ENCODE measurements at places on chromosomes 3 and 15.

DNA sequence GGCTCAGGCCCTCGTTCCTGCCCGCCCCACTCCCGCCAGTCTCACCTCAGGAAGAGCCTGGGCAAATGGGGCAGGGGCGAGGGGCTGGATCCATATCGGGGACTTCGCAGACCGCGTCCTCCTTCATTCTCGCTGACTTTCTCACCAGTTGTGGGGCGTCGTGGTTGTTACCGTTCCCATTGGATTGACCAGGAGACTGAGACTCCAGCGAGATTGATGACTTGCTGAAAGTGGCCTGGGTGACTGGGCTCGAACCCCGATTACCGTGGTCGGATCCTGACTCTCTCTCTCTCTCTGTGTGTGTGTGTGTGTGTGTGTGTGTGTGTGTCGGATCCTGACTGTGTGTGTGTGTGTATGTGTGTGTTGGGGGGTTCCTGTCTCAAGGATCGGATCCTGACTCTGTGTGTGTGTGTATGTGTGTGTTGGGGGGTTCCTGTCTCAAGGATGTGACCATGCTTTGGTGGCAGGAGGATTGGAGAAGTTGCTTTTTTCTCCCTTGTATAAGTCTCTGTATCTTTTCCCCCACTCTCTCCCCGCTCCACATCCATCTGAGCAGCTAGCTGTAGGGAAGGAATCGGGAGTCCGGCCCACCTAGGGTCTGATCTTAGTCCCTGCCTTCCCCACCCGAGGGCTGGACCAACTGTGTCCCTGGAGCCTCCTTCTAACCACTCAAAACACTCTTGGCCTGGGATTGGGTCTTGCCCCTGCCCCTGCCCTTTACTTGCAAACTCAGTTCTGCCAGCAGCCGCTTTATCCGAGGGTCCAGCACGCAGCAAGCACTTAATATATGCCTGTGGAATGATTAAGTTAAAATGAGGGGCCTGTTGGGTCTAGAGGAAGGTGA is 603 bp downstream of the PLEKHO2 start:
- DNase-seq: no peak

DNA sequence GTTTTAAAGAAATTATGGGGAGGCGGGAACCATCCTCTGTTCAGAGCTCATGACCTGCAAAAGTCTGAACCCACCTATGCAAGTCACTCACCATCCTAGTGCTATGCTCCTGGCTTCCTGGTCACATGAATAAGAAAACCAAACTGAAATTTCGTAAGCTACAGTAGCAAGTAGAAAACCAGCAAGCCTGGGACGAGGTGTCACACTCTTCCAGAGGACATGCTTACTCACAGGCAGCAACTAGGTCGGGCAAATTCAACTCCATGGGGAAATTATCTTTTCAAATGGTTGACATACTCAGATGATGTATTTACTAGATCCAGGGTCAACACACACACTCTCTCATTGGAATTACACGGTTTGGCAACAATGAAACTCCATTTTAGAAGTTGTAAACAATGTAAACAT is 31.3 kb downstream of the LDHAL6B start:
- DNase-seq: no peak

- no peak for DNase-seq
Observed at GRCh38 chr15:56244811-56245576, 1.3 kb upstream of the RFX7 start.

- DNase-seq: no peak
Observed at GRCh38 chr15:82803793-82804574, 1.9 kb downstream of the FSD2 start.

DNA sequence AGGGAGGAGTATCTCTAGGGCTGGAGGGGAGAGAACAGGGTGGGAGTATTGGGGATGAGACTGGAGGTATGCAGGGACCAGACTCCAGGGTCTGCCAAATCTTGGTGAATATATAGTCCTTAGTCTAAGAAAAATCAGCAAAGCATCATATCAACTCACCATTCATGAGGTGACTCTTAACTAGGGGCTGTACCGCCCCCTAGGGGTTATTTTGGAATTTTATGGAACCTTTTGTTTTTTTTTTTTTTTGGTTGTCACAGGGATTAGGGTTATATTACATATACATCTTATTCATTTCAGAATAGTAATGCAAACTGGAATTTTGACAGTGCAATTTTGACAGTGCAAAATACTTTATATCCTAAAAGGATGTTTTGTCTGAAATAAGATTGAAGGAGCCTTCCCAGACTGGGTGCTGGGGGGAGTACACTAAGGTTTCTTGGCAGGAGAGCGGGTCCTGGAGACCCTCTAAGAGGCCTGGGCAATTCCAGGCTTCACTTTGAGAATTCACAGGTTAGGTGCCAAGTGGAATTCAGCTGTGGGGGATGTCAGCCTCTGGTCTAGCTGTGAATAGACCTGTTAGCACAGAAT is 7.5 kb downstream of the CMTM7 start:
- DNase-seq: no peak

DNA sequence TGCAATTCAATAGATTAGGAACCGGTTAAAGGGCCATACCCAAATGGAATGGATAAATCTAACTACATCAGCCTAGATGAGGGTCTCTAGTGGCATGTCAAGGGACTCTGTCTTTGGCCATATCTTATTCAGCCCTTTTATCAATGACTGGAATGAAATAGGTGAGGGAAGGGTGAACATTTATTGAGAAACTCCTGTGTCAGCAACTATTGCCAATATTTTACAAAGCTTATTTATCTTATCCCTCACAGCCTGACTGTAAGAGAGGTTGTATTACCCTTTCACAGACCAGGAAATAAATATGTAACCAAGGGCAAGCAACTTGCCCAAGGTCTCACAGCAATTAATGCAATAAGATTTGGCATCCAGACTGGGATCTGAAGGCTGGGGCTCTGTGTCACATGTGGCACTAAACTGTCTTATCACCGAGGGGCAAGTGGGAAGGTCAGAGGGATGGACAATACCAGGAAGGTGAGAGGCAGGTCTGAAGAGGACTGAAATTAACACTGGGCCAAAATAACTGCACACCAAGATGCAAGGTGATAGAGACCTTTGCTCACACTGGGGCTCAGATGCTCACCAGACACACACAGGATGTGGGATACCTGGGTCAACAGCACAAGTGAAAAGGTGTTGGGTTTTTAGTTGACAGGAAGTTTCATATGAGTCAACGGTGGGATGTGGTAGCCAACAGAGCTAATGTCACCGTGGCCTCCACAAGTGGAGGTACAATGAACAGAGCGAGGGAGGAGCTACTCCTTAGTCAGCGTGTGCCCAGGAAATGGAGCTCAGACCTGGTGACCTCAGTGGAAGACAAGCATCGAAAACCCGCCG is 261.3 kb downstream of the RPLP1 start:
- DNase-seq: no peak

GRCh38 chr3:120039642-120040610 is 54.3 kb downstream of the GSK3B start:
- DNase-seq: no peak

DNA sequence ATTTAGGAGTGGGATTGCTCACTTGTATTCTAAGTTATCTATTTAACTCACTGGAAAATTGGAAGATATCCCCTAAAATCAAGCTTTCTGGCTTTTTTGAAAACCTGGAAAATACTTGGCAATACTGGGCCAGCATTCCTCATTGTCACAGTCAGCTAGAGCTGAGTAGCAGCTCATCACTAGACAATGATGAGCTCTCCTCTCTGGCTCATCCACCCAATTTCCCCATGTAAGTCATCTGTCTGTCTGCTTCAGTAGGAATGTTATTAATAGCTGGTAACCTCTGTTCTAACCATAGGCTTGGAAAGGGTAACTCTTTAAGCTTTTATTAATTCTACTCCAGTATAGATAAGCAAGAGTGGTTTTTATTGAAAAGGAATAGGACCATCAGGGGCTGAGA is 39.7 kb upstream of the PIK3R4 start:
- DNase-seq: no peak

DNA sequence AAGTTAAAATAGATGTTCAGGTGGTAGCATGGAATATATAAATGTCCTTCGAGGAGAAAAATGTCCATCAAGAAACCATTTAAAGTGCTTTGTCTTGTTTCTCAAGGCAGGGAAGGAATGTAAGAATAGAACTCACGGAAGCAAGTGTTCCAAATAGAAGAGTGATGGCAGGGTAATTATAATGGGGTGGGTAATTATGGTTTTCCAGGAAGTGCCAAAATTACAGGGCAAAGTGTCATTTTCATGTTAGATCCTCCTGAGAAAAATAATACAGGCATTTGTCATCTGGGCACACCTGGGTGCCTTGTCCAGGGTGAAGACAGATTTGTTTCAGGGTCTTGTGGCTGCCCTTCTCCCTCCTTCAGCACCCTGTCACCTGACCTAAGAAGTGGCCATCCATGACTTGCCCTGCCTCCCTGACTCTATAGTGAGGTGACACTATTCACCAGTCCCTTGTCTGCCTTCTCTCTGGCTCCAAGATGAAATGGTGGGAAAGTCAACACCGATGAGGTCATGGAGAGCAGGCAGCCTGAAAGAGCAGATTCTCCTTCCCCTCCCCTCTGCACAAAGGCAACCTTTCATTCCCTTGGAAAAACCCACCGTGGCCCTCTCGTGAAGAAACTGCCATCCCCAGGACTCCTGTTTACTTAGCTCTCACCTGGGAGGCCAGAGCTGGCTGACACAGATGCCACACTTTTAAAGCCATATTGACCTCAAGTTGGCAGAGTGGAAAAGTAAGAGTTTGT is 45.1 kb upstream of the AMOTL2 start:
- DNase-seq: no peak

DNA sequence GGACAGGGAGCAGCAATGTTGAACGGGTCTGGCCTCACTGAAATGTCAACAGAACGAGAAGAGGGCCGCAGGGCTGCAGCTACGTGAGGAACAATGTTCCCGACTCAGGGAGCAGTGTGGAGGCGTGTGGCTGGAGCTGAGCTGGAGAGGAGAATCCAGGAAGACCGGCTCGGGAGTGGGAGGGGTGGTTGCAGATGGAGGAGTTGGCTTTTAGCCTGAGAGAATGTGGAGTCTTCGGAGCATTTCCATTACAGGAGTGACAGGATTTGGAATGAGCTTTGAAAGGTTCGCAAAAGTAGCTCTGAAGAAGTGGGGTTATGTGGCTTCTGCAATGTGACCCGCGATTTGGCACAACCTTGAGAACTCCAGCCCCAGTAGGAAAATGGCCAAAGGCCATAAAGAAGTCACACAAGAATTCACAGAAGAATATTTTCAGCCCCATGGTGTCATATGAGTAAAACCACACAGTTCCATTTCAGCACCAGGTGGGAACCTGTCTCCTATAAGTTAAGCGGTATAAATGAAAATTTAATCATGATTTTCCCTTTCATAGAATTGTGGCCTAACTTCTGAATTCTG is 78.8 kb upstream of the NSMCE3 start:
- peak; percentile 80 for DNase-seq

DNA sequence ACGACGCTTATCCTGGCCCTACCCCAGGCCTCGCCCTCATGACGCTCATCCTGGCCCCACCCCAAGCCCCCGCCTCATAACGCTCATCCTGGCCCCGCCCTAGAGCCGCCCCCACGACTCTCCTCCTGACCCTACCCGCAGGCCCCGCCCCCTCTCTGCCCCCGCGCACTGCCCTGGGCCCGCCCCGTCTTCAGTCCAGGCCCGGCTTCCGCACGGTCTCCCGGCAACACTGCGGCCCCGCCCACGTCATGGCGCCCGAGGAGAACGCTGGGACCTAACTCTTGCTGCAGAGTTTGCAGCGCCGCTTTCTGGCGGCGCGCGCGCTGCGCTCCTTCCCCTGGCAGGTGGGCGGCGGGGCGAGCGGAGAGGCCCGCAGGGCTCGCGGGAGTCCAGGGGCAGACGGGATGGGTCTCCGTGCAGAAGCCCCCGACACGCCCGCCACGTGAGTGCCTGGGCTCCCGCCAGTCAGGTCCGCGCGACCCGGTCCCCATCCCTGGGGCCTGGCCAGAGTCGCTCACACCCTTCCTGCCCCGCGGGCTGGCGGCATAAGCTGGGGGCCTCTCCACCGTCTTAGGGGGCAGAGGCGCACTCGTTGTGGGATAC is 52.5 kb upstream of the ROPN1B start:
- peak; percentile 92 for DNase-seq

DNA sequence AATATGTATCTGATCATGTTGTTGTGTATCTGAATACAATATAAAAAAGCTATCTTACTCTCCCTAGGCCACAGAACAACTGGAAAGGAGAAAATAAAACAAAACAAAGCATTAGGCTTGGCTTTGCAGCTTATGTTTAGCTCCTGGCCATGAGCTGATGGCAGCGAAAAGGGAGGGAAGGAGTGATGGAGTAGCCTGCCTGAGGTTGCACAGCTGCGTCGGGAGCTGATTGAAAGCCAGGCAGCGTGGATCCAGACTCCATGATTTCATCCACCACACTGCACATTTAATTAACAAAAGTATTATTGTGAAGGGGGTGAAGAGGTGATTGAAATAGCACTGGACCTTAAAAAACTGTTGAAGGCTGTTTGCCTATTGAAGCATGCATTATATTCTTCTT is 212.2 kb downstream of the GABRG3 start:
- DNase-seq: no peak

- DNase-seq: no peak
Observed at GRCh38 chr15:89551550-89551949, 23.7 kb upstream of the TICRR start.
